ENCODE measurements at places on chromosomes 12 and 14.

- no peak for DNase-seq
These were observed 29.3 kb upstream of the FRMD6 start for GRCh38 chr14:51622376-51622775.

- no peak for DNase-seq
These were observed 355.6 kb downstream of the LRIG3 start for GRCh38 chr12:58564721-58565120.

GRCh38 chr12:46553266-46553665 is 180.7 kb upstream of the SLC38A2 start:
- no peak for DNase-seq

DNA sequence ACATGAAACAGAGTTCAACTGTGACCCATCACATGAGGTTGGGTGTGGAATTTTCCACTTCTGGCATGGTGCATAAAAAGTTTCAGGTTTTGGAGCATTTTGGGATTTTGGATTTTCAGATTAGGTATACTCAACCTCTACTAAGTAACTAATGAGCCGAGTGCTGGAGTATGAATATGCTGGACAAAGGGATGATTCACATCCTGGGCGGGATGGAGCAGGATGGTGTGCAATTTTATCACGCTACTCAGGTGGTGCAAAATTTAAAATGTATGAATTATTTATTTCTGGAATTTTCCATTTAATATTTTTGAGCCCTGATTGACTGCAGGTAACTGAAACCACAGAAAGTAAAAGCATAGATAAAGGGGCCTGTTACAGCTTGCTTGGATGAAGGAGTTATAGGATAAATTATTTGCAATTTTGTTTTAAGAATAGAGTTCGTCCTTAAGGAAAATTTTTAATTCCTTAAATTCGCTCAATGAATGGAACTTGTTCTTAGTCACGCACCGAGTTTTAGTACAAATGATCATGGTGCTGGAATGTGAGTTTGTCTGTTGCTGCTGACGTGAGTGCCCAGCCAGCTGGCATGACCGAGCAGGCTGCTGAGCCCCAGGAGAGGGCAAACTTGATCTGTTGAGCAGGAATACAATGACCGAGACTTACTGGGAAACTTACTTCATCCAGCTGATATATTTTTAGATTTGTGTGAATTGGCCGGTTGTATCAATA is 176.3 kb downstream of the ESR2 start:
- no peak for DNase-seq

- DNase-seq: no peak
These were observed 42.8 kb upstream of the SCN8A start for GRCh38 chr12:51548241-51548640.
